ENCODE measurements at places on chromosomes 11 and 22.

DNA sequence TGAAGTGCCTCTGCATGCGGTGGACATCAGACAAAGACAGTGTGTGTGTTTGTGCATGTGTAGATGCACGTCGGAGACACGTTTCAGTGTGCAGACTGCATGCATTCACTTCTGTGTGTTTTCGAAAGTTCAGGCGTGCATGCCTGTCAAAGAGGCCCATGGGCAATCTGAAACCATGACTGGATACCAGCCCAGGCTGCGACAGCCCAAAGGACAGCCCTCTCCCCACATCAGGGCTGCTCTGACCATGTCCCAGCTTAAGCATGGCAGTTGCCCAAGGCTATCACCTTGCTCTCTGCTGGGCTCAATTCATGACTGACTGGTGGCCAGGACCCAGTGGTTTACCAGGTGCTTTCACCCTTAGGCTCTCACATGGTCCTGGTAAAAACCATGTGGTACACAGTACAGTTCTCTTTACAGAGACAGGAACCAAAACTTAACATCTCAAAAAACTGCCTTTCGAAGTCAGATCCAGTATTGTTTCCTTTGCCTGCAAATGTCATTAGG is 423.7 kb upstream of the CADM1 start:
- DNase-seq = no peak

GRCh38 chr22:25281675-25282345 is 62.4 kb downstream of the CRYBB2 start:
- DNase-seq = no peak

DNA sequence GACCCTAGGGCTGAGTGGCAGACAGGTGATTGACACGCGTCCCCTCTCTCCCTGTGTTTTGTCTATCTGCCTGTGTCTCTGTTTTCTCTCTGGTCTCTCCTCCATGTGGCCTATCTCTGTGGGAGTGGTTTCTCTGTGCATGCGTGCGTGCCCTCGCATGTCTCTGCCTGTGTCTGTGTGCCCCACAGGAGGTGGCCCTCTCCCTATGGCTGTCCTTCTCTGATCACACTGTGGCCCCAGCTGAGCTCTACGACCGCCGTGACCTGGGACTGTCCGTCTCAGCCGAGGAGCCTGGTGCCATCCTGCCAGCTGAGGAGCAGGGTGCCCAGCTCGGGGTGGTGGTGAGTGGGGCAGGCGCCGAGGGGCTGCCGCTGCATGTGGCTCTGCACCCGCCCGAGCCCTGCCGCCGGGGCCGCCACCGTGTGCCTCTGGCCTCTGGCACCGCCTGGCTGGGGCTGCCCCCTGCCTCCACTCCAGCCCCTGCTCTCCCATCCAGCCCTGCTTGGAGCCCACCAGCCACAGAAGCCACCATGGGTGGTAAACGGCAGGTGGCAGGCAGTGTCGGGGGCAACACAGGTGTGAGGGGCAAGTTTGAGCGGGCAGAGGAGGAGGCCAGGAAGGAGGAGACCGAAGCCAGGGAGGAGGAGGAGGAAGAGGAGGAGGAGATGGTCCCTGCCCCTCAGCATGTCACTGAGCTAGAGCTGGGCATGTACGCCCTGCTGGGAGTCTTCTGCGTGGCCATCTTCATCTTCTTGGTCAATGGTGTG is 11.6 kb downstream of the TMEM132A start:
- no peak for DNase-seq

- no peak for DNase-seq
Observed at GRCh38 chr11:1484695-1485503, 1.7 kb downstream of the MOB2 start.

GRCh38 chr11:74321487-74322188 is 10.2 kb upstream of the P4HA3 start:
- DNase-seq = no peak

DNA sequence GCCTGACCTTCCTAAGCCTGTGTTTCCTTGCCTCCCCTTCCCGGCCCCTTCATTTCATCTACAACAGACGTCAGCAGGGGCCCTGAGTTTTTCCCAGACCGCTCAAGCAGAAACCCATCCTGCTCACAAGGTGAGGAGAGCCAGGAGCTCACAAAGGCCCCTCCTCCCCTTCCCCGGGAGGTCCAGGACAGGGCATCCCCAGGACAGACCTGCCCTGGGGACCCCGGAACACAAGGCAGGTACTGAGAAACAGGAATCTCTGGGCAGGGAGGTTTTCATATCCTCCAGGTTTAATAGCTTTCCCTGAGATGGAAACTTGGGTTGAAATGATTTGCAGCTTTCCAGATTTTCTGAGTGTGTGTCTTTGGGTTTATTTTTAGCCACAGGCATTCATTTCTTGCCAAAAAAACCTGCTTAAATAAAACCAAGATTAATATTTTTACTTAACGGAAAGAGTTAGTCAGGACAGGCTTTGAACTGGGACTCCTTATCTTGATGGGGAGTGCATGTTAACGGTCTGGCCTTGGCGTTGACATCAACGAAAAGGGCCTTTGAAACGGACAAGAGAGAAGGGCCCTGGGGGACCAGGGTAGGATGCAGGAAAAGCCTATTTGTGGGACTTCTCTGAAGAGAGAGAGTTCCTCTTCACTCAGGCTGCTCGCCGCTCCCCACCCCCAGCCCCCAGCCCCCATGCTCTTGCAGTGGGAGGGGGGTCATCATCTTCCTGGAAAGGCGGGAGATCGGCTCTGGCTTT is 38.5 kb downstream of the TIMP3 start:
- DNase-seq = no peak

GRCh38 chr11:72038491-72038890 is 39.8 kb downstream of the IL18BP start:
- DNase-seq = peak; percentile 65

GRCh38 chr22:46846832-46847355 is 84.4 kb downstream of the TBC1D22A start:
- no peak for DNase-seq

DNA sequence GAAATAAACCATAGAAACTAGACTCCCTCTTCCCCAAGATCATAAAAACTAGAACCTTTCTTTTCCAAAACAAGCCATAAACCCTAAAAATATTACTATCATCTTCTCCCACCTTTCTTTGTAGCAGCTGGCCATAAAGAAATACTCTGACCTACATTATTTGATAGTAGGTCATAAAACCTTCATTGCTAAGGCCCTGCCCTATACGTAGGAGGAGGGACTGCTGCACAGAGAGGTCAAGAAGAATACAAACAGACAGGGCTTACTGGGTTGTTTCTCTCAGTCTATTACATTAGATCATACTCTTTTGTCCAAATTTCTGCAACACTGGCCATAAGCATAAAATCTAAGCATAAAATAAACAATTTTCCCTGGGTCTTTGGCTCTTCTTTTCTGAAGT is 101.5 kb downstream of the TYR start:
- no peak for DNase-seq

DNA sequence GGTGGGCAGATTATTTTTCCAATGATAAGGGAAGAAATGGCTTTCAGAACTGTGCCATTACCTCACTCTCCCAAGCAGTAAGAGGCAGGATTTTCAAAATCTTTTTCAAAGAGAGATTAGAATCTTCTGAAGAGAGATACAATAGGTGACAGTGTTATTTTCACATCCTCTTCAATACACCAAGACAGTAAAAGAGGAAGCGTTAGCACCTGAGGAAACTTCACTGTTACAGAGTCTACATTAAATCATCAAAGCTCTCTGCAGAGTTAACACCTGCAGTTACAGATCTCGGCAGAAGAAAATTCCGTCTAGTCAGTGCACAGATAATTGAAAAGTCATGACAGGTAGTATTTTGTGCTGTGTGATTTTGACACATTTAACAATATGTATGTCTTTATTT is 144.9 kb downstream of the PGR start:
- no peak for DNase-seq

GRCh38 chr11:12123799-12124198 is 13.4 kb downstream of the MICAL2 start:
- no peak for DNase-seq

DNA sequence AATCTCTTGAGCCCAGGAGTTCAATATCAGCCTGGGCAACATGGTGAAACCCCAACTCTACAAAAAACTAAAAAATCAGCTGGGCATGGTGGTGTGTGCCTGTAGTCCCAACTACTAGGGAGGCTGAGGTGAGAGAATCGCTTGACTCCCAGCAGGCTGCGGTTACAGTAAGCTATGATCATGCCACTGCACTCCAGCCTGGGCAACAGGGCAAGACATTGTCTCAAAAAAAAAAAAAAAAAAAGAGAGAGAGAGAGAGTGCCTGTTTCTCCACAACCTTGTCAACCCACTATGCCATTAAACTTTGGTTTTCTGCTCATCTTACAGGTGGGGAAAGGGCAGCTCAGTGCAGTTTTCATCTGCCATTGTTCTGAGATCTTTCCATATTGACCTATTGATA is 5.1 kb downstream of the FOLR3 start:
- DNase-seq = no peak

DNA sequence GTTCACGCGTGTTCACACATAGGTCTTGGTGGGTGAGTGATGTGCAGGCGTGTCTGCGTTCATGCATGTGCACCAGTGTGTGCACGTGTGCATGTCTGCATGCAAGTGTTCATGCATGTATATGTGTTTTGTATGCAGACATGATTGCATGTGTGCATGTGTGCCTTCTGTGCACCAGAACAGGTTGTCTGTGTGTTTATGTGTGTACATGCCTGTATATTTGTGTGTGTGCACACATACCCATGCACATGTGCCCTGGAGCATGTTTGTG is 4.9 kb downstream of the ZDHHC8 start:
- no peak for DNase-seq

- DNase-seq = no peak
Observed at GRCh38 chr11:10499452-10499851, 41.5 kb downstream of the RNF141 start.

DNA sequence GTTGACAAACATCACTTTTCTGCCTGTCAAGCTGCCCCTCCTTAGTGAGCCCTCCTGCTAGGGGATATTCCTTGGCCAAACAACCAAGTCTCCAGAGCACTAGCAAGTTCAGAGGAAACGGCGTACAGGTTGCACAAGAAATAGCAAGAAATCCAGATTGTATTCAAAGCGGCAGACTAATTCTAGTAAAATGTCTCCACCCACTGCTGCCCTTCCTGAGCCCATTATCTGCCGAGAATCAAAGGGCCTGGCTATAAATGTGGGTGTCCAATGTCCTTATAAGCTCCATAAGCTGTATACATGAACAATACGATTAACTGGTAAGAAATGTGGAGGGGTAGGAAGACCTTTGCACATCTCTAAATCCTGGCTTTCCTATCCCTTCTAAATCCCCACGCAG is 44.0 kb upstream of the AKIP1 start:
- no peak for DNase-seq

- DNase-seq = no peak
Observed at GRCh38 chr22:45966895-45967365, 10.0 kb downstream of the WNT7B start.

- DNase-seq = no peak
Observed at GRCh38 chr22:41229730-41230400, 10.9 kb downstream of the CHADL start.
